Mesendoderm (in vitro differentiated cells): ENCODE measurements at places on chromosomes 5 and 9.

- H3K4me3 ChIP-seq, result no peak overlapping the region
- no peaks in the 10 kb centered on the region for H3K27me3 ChIP-seq
- no peak overlapping the region for H3K27ac ChIP-seq
- DNase-seq, result no peak
- no peaks in the 10 kb centered on the region for H3K36me3 ChIP-seq
These were observed 13.5 kb upstream of the RALGDS start for GRCh38 chr9:133134388-133135145.

GRCh38 chr9:97237951-97238889 is 69.2 kb upstream of the CCDC180 start:
- H3K27ac ChIP-seq, result peak overlapping the region; percentile 97
- H3K27me3 ChIP-seq, result no peaks in the 10 kb centered on the region
- H3K36me3 ChIP-seq, result no peaks in the 10 kb centered on the region
- H3K4me1 ChIP-seq, result peaks cover under 1% of the 10 kb centered on the region
- DNase-seq, result peak; percentile 91

- H3K4me3 ChIP-seq, result no peak overlapping the region
- no peaks in the 10 kb centered on the region for H3K27me3 ChIP-seq
- no peak overlapping the region for H3K27ac ChIP-seq
- no peaks in the 10 kb centered on the region for H3K4me1 ChIP-seq
These were observed 552.2 kb upstream of the RIOK2 start for GRCh38 chr5:97735209-97735608.

GRCh38 chr5:129716651-129717050 is 31.2 kb upstream of the MINAR2 start:
- H3K4me3 ChIP-seq, result no peak overlapping the region
- no peaks in the 10 kb centered on the region for H3K4me1 ChIP-seq
- DNase-seq, result peak; percentile 37
- H3K27ac ChIP-seq, result no peak overlapping the region
- no peaks in the 10 kb centered on the region for H3K27me3 ChIP-seq

GRCh38 chr9:110340306-110340705 is 2.6 kb upstream of the TXNDC8 start:
- no peaks in the 10 kb centered on the region for H3K27me3 ChIP-seq
- no peak overlapping the region for H3K4me3 ChIP-seq
- DNase-seq, result peak; percentile 57
- no peaks in the 10 kb centered on the region for H3K4me1 ChIP-seq
- H3K36me3 ChIP-seq, result no peaks in the 10 kb centered on the region
- no peak overlapping the region for H3K27ac ChIP-seq

- no peaks in the 10 kb centered on the region for H3K4me1 ChIP-seq
- no peaks in the 10 kb centered on the region for H3K27me3 ChIP-seq
- H3K36me3 ChIP-seq, result no peaks in the 10 kb centered on the region
- H3K27ac ChIP-seq, result no peak overlapping the region
- peak; percentile 78 for DNase-seq
These were observed 10.6 kb upstream of the P4HA2 start for GRCh38 chr5:132238169-132238744.

- no peak overlapping the region for H3K4me3 ChIP-seq
- DNase-seq, result no peak
- H3K27ac ChIP-seq, result no peak overlapping the region
- H3K4me1 ChIP-seq, result no peaks in the 10 kb centered on the region
These were observed 261.8 kb downstream of the CTNND2 start for GRCh38 chr5:11642438-11642837.

- no peaks in the 10 kb centered on the region for H3K36me3 ChIP-seq
- no peak overlapping the region for H3K4me3 ChIP-seq
- no peak for DNase-seq
These were observed 54.5 kb upstream of the IL17B start for GRCh38 chr5:149433524-149434131.

GRCh38 chr5:136070486-136071285 is 41.9 kb downstream of the TGFBI start:
- H3K4me1 ChIP-seq, result no peaks in the 10 kb centered on the region
- H3K27me3 ChIP-seq, result no peaks in the 10 kb centered on the region
- H3K4me3 ChIP-seq, result no peak overlapping the region
- H3K36me3 ChIP-seq, result no peaks in the 10 kb centered on the region

DNA sequence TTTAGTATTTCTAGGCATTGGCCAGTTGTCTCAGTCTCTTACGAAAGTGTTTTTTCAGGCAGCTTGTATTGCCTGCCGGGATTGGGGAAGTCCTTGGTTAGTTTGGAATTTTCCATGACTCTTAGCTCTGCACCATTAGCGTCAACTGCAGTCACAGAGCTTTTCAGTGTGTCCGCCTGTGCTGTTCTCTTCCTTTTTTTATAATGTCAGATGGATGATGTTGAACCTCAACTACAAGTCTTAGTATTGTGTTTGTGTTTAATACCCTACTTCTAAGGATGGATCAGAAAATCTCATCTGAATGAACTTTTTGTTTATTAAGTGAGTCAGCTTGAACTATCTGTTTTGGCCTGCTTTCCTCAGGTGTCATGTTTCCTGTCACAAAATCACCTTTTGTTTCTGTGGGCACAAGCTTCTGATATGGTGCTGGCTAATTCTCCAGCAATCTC is 33.1 kb downstream of the ATP6V0E1 start:
- peak; percentile 77 for DNase-seq
- H3K4me1 ChIP-seq, result peaks cover 13% of the 10 kb centered on the region
- peak overlapping the region; percentile 63 for H3K27ac ChIP-seq
- no peaks in the 10 kb centered on the region for H3K27me3 ChIP-seq
- no peaks in the 10 kb centered on the region for H3K36me3 ChIP-seq

- no peak overlapping the region for H3K27ac ChIP-seq
- no peaks in the 10 kb centered on the region for H3K36me3 ChIP-seq
- H3K4me1 ChIP-seq, result no peaks in the 10 kb centered on the region
- H3K27me3 ChIP-seq, result no peaks in the 10 kb centered on the region
- DNase-seq, result no peak
- no peak overlapping the region for H3K4me3 ChIP-seq
These were observed 405.2 kb upstream of the IRX1 start for GRCh38 chr5:3190433-3190832.

DNA sequence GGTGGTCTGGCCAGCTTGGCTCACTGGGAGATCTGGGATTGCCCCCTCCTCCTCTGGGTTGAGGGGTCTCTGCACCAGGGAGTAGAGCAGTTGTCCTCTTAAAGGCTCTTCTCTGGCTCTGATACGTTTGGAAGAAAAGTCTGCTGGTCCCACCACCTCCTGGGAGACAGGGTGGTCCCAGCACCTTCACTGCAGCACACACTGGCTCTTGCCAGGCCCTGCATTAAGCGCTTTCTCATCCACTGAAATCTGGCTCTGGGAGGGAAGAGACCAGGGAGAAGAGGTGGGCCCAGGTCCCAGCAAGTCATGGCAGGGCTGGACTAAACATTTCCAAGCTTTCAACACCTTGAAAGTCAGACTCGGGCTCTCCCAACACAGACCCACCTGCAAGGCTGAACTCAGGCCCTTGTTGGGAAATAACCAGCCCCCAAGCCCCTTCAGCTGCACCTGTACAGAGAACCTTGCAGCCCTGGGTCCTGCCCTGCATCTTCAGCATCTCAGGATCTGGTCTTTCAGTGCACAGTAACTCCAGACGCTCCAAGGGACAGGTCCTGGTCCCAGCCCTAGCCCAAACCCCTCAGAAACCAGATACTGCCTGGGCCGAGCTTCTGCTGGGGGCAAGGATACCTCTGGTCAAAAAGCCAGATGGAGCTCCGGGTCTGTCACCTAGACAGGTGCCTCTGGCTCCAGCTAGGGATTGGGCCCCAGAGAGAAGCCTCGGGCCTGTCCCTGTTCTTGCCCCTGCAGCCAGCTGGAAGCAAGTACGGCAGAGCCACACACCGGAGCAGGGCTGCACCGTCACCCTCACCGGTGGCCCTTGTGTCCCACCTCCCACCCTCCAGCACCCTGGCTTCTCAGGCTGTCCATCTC is 134.5 kb downstream of the DAB2IP start:
- DNase-seq, result no peak
- H3K27me3 ChIP-seq, result no peaks in the 10 kb centered on the region
- H3K27ac ChIP-seq, result no peak overlapping the region
- H3K36me3 ChIP-seq, result no peaks in the 10 kb centered on the region

- DNase-seq, result peak; percentile 42
- no peak overlapping the region for H3K27ac ChIP-seq
- H3K36me3 ChIP-seq, result no peaks in the 10 kb centered on the region
These were observed 7.3 kb downstream of the CRHBP start for GRCh38 chr5:76960004-76960625.

GRCh38 chr9:6961845-6962522 is 204.2 kb downstream of the KDM4C start:
- H3K4me3 ChIP-seq, result no peak overlapping the region
- no peaks in the 10 kb centered on the region for H3K4me1 ChIP-seq
- no peak for DNase-seq
- H3K36me3 ChIP-seq, result no peaks in the 10 kb centered on the region

DNA sequence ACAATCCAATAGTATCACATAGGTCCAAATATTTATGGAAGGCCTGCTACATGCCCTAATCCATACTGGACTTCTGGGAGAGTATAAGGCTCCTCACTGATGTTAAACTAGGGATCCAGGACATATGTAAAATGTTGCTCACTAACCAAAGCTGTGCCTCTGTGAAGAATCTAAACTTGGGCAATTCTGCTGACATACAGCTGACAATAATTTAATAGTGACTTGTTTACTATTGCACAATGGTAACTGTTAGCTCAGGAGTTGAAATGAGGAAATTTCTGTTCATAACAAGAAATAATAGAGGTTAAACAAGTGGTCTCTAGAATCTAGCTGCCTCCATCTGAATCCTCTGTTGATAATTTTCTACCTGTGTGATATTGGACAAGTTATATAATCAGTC is 14.9 kb upstream of the CTXN3 start:
- H3K4me1 ChIP-seq, result no peaks in the 10 kb centered on the region
- no peak for DNase-seq
- no peaks in the 10 kb centered on the region for H3K36me3 ChIP-seq
- H3K27me3 ChIP-seq, result no peaks in the 10 kb centered on the region
- no peak overlapping the region for H3K27ac ChIP-seq
- no peak overlapping the region for H3K4me3 ChIP-seq

- DNase-seq, result peak; percentile 48
- peaks cover 6% of the 10 kb centered on the region for H3K4me1 ChIP-seq
- no peaks in the 10 kb centered on the region for H3K36me3 ChIP-seq
- H3K27ac ChIP-seq, result no peak overlapping the region
- no peak overlapping the region for H3K4me3 ChIP-seq
These were observed 63.0 kb downstream of the EXOSC2 start for GRCh38 chr9:130756455-130757152.

DNA sequence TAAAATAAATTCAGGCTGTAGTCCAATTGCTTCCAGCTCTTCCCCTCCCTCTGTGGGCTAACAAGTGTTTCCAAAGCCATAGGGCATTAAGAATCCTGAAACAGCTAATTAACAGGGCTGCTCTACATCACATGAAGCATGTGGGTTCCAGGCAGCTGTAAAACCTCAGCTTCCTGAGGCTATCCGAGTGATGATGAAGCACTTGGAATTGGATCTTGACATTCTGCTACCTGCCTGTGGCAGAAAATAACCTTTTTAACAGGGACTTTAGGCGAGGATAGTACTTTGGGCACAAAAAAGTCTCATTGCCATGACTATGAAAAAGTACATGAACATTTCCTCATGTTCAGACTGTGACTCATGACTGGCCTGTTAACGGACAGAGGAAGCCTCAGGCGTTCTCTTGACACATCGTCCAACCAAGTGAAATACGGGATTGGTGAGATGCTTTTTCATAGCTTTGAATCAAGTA is 107.2 kb downstream of the PDE4D start:
- H3K4me3 ChIP-seq, result no peak overlapping the region
- no peak overlapping the region for H3K27ac ChIP-seq
- H3K36me3 ChIP-seq, result no peaks in the 10 kb centered on the region
- H3K27me3 ChIP-seq, result no peaks in the 10 kb centered on the region
- no peak for DNase-seq
- no peaks in the 10 kb centered on the region for H3K4me1 ChIP-seq

DNA sequence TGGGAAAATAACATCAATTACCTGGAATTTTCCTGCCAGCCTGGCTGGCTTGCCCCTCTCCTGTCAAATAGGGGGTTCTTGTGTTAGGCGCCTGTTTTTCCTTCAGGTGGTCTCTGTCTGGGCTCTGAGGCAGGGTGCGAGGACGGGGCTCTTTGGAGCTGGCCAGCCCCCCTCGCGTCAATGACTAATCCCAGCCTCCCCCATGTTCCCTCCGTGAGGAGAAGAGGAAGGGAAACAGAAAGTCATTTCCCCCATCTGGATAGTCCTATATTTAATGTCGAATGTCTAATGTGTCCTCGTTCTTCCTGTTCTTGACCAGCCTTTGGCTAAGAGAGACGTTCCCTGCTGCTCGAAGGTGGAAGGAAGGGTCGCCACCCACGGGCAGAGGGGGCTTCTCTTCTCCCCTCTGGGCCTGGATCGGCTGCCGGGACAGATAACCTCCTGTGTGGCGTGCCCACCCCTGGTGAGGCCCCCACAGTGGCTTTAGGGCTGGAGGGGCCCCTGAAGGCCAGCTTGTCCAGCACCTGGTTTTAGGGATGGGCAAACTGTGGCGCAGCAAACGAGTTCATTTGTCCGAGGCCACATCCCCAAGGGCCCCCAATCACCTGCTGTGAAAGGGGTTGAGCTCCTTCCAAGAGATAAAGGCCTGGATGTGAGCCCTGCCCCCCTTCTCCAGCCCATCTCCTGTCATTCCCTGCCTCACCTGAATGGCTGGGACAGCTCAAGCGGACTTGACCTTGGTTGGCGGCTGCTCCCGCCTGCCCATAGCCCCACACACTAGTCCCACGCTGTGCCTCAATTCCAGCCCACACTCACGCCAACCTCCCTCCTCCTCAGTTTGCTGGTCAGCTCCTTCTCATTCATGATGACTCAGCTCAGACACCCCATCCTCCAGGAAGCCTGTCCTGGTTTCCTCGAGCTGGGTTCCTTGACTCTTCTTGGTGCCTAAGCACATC is 35.9 kb upstream of the UNC5A start:
- H3K4me1 ChIP-seq, result peaks cover 3% of the 10 kb centered on the region
- H3K27ac ChIP-seq, result no peak overlapping the region
- no peak overlapping the region for H3K4me3 ChIP-seq
- no peaks in the 10 kb centered on the region for H3K27me3 ChIP-seq
- H3K36me3 ChIP-seq, result no peaks in the 10 kb centered on the region

- DNase-seq, result no peak
- no peak overlapping the region for H3K27ac ChIP-seq
- no peaks in the 10 kb centered on the region for H3K27me3 ChIP-seq
- no peaks in the 10 kb centered on the region for H3K4me1 ChIP-seq
- H3K36me3 ChIP-seq, result no peaks in the 10 kb centered on the region
These were observed 550.6 kb downstream of the CDH10 start for GRCh38 chr5:24094081-24094679.

GRCh38 chr9:75455444-75455921 is 367.2 kb downstream of the OSTF1 start:
- H3K27me3 ChIP-seq, result no peaks in the 10 kb centered on the region
- H3K4me3 ChIP-seq, result no peak overlapping the region
- no peaks in the 10 kb centered on the region for H3K36me3 ChIP-seq
- DNase-seq, result no peak

DNA sequence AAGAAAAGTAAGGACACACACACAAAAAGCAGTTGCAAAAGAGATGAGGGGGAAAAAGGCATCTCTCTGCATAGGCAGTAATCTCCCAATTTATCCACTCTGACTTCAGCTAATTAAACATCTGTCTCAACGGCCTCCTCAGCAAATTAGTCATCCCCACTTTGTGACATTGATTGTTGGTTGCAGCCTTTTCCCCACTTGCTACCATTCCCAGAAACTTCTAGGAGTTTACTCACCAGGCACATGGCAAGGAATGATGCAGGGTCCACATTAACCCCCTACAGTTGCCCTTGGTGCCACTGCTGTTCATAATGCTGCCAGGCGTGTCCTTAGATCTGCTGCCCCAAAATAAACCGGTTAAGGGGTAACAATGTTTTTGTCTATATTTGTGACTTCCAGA is 174.6 kb downstream of the MAPKAP1 start:
- H3K36me3 ChIP-seq, result no peaks in the 10 kb centered on the region
- DNase-seq, result no peak
- no peak overlapping the region for H3K4me3 ChIP-seq
- no peaks in the 10 kb centered on the region for H3K27me3 ChIP-seq
- H3K4me1 ChIP-seq, result no peaks in the 10 kb centered on the region
- no peak overlapping the region for H3K27ac ChIP-seq
